Thoracic aorta (tissue), 2 donors: ENCODE measurements at places on chromosomes 7 and 10. TPM values are rescaled to one million over a fixed set of nuclear protein-coding genes. Genes with fewer than 3 reads are reported as not detected.

LRRC18 gene
- total RNA-seq, result not detected

CPVL gene
- 22.9 TPM for total RNA-seq

SORBS1 gene
- total RNA-seq, result 1,110 TPM

PLPP4 gene
- total RNA-seq, result not detected
